Progenitor cell of endocrine pancreas (in vitro differentiated cells): ENCODE measurements at places on chromosomes 4 and X.

- no peak for DNase-seq
- H3K36me3 ChIP-seq: no peaks in the 10 kb centered on the region
- peak overlapping the region; percentile 43 for H3K27ac ChIP-seq
Measured at GRCh38 chr4:6961496-6962210, 52.0 kb downstream of the TBC1D14 start.

- DNase-seq: no peak
- H3K4me3 ChIP-seq: no peak overlapping the region
- H3K27me3 ChIP-seq: no peaks in the 10 kb centered on the region
- H3K27ac ChIP-seq: no peak overlapping the region
Measured at GRCh38 chr4:138113819-138114400, 128.2 kb downstream of the SLC7A11 start.

GRCh38 chr4:175946472-175947116 lies 119.0 kb upstream of the WDR17 start:
- H3K27ac ChIP-seq: no peak overlapping the region
- H3K27me3 ChIP-seq: no peaks in the 10 kb centered on the region
- H3K4me1 ChIP-seq: no peaks in the 10 kb centered on the region
- H3K4me3 ChIP-seq: no peak overlapping the region

DNA sequence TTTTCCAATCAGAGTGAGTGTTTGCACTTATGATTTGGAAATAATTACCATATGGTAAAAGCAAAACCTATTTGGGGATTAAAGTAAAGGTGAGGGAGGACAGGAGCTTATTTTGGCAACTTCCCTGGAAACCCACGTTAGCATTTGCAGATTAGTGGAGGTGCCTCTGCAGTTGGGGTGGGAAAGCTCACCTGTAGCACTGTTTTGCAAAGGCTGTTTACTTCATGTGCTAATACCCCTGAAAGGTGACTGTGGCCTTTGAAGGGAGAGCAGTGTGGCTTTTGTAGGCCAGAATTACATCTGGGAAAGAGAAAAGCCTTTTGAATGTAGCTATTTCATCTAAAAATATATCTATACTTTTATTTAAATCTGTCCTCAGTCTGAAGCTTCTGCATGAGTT lies 9.4 kb downstream of the SUPT20HL1 start:
- H3K27ac ChIP-seq: no peak overlapping the region
- peaks cover 2% of the 10 kb centered on the region for H3K4me1 ChIP-seq
- H3K36me3 ChIP-seq: no peaks in the 10 kb centered on the region
- H3K27me3 ChIP-seq: peaks cover 38% of the 10 kb centered on the region
- no peak overlapping the region for H3K4me3 ChIP-seq
- no peak for DNase-seq

- H3K4me1 ChIP-seq: peaks cover 3% of the 10 kb centered on the region
- no peak for DNase-seq
- H3K27ac ChIP-seq: no peak overlapping the region
- H3K4me3 ChIP-seq: no peak overlapping the region
- no peaks in the 10 kb centered on the region for H3K27me3 ChIP-seq
Measured at GRCh38 chr4:123265443-123265842, 131.2 kb upstream of the SPRY1 start.

DNA sequence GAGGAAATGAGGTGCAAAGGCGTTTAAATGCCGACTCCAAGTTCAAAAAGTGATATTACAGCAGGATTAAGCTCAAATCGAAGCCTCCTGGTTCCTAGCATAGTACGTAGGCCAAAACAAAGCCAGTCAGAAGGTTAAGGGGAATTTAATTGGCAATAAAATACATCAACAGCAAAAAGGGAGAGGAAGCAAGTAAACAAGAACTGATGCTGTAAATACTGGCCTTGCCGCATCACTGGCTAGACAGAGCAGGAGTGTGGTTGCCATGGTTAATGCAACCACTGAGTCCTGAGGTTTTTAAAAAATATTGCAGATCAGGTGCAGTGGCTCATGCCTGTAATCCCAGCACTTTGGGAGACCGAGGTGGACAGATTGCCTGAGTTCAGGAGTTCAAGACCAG lies 63.2 kb upstream of the FBXW7 start:
- H3K36me3 ChIP-seq: no peaks in the 10 kb centered on the region
- DNase-seq: no peak
- H3K27ac ChIP-seq: no peak overlapping the region
- peaks cover 6% of the 10 kb centered on the region for H3K27me3 ChIP-seq
- H3K4me1 ChIP-seq: no peaks in the 10 kb centered on the region
- H3K4me3 ChIP-seq: no peak overlapping the region

DNA sequence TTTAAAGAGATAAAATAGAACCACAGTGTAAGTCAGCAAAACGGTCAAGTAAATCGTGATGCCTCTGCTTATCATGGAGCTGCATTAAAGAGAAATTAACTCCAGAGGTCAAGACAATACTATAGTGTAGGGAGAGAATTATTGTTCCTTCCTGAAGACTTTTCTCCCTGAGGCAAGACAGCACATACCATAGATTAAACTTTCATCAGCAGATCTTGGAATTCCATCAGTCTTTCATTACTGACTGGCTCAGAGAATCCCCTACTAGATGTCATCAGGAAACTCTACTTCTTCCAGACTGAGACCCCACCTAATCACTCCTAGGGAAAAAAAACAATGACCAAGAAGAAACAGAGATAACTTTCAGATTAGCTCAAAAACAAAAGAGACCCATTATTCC lies 131.3 kb downstream of the NSUN7 start:
- no peak overlapping the region for H3K4me3 ChIP-seq
- DNase-seq: no peak
- H3K27ac ChIP-seq: no peak overlapping the region
- H3K27me3 ChIP-seq: no peaks in the 10 kb centered on the region
- H3K4me1 ChIP-seq: peaks cover 13% of the 10 kb centered on the region

- H3K36me3 ChIP-seq: no peaks in the 10 kb centered on the region
- no peak for DNase-seq
- no peak overlapping the region for H3K4me3 ChIP-seq
- peaks cover 39% of the 10 kb centered on the region for H3K27me3 ChIP-seq
- H3K27ac ChIP-seq: no peak overlapping the region
Measured at GRCh38 chr4:74447636-74448233, 2.8 kb downstream of the AREG start.

DNA sequence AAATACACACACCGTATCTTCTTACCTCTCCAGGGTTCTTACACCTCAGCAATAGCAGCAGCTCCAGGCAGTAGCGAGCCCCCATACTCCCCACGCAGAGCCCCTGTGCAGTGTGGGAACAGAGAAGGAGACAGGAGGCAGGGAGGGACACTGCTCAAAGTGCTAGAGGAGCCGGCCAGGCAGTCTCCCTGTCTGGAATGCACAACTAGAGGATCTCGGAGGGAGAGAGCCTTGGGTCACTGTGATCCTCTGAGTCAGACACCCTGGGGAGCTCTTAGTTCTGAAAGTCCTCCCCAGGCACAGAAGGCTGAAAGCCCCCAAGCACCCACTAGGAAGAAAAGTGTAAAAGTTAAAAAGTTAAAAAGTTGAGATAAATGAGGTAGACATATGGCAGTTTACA lies 16.0 kb downstream of the AMELX start:
- DNase-seq: no peak
- no peak overlapping the region for H3K27ac ChIP-seq
- H3K4me1 ChIP-seq: peaks cover 9% of the 10 kb centered on the region
- H3K4me3 ChIP-seq: no peak overlapping the region
- H3K27me3 ChIP-seq: no peaks in the 10 kb centered on the region
- H3K36me3 ChIP-seq: no peaks in the 10 kb centered on the region

- H3K27ac ChIP-seq: no peak overlapping the region
- H3K36me3 ChIP-seq: peaks cover 8% of the 10 kb centered on the region
- no peak overlapping the region for H3K4me3 ChIP-seq
- DNase-seq: no peak
Measured at GRCh38 chr4:123020285-123020684, 97.9 kb upstream of the NUDT6 start.

DNA sequence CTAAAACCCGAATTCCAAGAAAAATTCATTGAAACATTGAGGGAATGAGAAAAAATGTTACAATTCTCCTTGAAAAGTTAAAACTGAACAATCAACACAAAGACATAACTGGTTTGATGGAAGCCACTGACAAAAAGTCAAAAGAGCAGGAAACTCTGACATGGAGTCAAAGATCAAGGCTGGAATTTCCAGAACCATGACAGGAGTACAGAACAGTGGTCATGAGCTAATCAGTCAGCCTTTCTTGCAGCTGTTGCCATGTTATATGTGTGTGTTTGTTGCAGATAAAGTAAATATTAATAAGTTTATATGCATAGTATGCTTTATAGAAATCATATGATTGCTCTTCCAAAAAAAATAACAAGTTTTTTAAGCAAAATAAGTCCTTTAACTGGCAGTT lies 184.7 kb upstream of the HCCS start:
- H3K36me3 ChIP-seq: peaks cover 1% of the 10 kb centered on the region

- H3K27me3 ChIP-seq: no peaks in the 10 kb centered on the region
- H3K27ac ChIP-seq: peak overlapping the region; percentile 10
- H3K4me1 ChIP-seq: peaks cover 12% of the 10 kb centered on the region
Measured at GRCh38 chrX:4253092-4253491, 539.6 kb upstream of the PRKX start.

DNA sequence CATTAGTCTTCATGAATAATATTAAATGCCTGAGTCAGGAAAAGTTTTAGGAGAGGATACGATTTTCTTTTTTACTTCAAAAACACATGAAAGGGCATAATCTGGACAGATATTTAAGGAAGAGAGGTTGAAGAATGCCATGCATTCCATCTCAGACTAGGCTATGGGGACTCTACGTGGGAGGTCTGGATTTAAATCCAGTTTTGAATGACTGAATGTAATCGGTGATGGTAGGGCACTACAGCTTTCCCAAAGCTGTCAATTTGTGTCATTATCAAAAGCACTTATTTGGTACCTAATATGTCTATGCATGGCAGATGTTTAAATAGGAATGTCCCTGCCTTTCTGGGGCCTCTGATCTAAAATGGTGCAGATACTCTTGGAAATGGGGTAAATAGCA lies 59.3 kb upstream of the RPL34 start:
- no peaks in the 10 kb centered on the region for H3K36me3 ChIP-seq
- H3K27ac ChIP-seq: no peak overlapping the region
- H3K4me1 ChIP-seq: no peaks in the 10 kb centered on the region
- H3K27me3 ChIP-seq: no peaks in the 10 kb centered on the region
- H3K4me3 ChIP-seq: no peak overlapping the region
- DNase-seq: no peak

DNA sequence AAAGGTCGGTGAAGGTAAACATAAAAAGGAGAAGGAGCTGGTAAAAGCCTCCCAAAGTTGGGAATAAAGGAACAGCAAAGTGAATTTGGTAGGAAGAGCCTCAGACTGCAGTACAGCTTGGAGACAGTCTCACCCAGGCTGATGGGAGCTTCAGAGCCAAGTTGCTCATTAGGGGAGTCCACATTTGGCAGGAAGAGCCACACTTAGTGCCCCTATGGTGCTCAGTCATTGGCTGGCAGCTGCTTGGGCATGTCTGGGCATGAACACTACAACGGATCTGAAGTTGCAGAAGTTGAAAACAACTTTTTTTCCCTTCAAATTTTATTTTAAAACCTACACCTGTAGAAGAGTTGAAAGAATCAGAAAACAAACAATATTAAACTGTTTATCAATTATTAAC lies 2497.3 kb downstream of the ARAP2 start:
- H3K36me3 ChIP-seq: peaks cover 1% of the 10 kb centered on the region
- no peaks in the 10 kb centered on the region for H3K27me3 ChIP-seq
- DNase-seq: no peak
- no peak overlapping the region for H3K4me3 ChIP-seq

DNA sequence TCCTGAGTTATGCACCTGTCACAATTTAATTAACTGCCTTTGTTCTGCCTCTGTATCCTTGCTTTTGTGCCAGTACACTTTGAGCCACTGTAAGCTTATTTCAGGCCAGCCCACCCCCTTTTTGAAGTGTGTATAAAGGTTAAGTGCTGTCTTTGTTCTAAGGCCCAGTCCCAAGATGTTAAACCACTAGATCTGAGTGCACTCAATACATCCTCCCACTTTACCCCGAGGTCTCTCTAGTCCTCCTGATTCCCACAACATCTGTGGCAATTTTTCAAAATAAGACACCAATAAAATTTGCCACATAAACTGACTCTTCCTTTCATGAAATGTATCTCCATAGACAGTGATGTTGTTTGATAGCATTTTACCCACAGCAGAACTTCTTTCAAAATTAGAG lies 124.1 kb upstream of the SPIN4 start:
- H3K4me3 ChIP-seq: no peak overlapping the region
- H3K27ac ChIP-seq: no peak overlapping the region
- DNase-seq: no peak
- H3K27me3 ChIP-seq: no peaks in the 10 kb centered on the region
